ENCODE measurements at places on chromosomes 3 and 15.

DNA sequence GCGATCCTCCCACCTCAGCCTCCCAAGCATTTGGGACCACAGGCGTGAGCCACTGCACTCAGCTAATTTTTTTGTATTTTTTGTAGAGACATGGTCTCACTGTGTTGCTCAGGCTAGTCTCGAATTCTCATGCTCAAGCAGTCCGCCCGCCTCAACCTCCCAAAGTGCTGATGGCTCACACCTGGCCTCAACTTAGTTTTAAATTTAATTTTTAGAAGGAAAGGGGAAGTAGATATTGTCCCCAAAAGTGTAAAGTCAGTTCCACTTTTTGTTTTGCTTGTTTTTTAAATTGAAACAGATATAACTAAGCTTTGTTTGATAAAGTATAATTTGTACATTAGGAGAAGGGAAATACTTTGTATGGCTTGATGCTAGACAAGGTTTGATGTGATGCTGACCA is 31.3 kb upstream of the NFKBIZ start:
- no peak for DNase-seq

GRCh38 chr3:25783661-25784512 is 644 bp upstream of the NGLY1 start:
- no peak for DNase-seq

DNA sequence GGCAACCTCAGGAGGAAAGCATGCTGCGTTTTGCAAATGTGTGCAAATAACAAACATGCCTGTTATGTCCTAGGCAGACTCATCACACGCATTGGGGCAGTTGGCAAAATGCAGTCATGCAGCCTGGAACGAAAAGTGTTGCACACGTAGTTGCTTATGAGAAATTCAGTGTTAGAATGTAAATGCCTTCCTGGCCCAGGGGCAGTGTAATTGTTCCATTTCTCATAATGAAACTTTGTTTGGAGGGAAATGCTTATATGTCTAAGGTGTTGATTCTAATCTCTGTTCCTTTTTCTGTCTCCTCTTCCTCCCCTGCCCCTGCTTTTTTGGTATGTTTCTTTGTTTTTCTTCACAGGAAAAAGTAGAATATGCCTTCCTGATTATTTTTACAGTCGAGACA is 156.0 kb downstream of the CACNA1D start:
- no peak for DNase-seq

- DNase-seq: no peak
Observed at GRCh38 chr15:23647421-23648370, at the start of gene MAGEL2. Gene MAGEL2, minus strand, starts transcription at chr15:23647867. Its CDS starts 125 bp downstream, at chr15:23647742.

DNA sequence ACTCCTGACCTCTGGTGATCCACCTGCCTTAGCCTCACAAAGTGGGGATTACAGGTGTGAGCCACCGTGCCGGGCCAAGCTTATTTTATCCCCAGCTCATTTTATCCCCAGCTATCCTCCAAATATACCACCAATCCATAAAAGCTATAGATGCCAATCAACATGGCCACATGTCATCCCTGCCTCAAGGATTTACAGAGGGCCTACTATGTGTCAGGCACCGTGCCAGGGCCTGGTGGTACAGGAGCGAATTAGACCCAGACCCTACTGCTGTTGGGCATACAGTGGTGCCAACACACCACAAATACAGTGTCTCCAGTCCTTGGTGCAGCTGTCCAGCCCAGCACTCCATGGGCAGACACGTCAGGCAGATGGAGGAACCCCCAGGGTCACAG is 73.4 kb downstream of the SCN5A start:
- DNase-seq: no peak

DNA sequence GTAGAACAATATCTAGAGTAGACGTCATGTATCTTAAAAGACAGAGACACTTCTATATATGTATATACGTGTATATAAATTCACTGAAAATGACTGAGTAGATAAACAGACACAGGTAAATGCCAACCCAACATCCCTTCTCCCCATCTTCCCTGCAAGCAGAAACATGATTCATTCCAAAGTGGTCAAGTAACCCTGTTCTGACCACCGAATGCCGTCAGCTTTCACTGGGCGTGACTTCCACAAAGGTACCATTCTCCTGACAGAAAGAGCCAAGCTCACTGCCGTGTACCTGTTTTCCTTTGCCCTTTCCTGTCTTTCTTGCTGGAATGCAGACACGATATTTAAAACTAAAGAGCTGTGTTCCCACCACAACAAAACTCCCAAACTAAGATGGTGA is 76.7 kb downstream of the TAFA4 start:
- DNase-seq: no peak

- DNase-seq: no peak
Observed at GRCh38 chr3:83953417-83954089, 1005.2 kb upstream of the CADM2 start.

GRCh38 chr3:4351164-4351855 is 48.1 kb downstream of the SETMAR start:
- no peak for DNase-seq

- no peak for DNase-seq
Observed at GRCh38 chr3:183328164-183328563, 75.1 kb downstream of the B3GNT5 start.

All from non-pigmented ciliary epithelial cell (primary cell).